ENCODE measurements at places on chromosomes 4 and X. TPM values are rescaled to one million over a fixed set of nuclear protein-coding genes. Genes with fewer than 3 reads are reported as not detected.

GRCh38 chr4:80012291-80012690 lies 60.7 kb downstream of the ANTXR2 start:
- no peak for DNase-seq

Gene GAGE12E
- not detected for total RNA-seq

DNA sequence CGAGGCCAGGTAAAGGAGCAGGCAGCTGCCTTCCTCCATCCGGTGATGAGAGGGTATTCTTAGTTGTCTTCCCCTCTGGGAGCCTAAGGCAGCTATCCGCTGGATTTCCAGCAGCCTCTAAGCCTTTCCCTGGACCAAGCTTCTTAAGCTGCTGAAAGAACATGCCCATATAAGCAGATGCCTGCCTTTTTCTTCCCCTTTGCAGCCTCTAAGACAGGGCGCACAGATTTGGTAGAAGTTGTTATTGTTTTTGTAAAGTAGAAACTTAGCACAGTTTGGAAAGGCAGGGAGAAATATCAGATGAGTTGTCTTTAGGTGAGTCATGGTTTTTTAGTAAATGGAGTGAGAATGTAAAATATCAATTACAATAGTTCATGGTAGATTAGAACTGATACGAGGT lies 210.8 kb downstream of the ARHGAP10 start:
- DNase-seq: no peak

Gene GRIA3
- total RNA-seq: not detected

- peak; percentile 48 for DNase-seq
These were observed 49.8 kb downstream of the DLG3 start for GRCh38 chrX:70494441-70494840.

Gene CTAG2
- total RNA-seq: not detected

DNA sequence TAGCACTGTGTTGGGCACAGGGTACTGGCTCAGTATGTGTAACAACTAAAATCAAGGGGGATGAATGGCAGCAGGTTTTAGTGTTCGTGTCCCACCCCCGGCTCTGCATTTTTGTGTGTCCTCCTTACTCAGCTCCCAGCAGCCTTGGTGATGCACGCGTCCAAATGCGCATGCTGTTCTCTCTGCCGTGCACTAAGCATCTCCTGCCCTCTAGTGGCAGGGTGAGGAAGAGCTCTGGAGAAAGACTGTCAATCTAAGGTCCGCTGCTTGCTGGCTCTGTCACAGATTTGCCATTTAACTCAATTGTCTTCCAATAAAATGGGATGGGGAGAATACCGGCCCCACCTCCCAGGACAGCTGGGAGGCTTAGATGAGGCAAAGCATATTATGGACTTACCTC lies 61.4 kb downstream of the WFS1 start:
- DNase-seq: peak; percentile 24

GRCh38 chr4:44558031-44558605 lies 93.3 kb downstream of the YIPF7 start:
- no peak for DNase-seq

GRCh38 chr4:37953620-37954293 lies 6.4 kb upstream of the PTTG2 start:
- DNase-seq: no peak

Gene PASD1
- not detected for total RNA-seq

DNA sequence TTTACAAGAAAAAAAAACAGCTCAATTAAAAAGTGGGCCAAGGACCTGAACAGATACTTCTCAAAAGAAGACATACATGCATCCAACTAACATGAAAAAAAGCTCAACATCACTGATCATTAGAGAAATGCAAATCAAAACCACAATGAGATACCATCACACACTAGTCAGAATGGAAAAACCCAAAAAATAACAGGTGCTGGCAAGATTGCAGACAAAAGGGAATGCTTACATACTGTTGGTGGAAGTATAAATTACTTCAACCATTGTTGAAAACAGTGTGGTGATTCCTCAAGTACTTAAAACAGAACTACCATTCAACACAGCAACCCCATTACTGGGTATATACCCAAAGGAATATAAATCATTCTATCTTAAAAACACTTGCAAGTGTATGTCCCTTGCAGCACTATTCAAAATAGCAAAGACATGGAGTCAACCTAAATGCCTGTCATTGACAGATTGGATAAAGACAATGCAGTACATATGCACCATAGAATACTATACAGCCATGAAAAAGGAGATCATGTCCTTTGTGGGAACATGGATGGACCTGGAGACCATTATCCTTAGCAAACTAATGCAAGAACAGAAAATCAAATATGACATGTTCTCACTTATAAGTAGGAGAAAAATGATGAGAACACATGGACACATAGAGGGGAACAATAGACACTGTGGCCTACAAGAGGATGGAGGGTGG lies 97.6 kb downstream of the RAB28 start:
- no peak for DNase-seq

GRCh38 chr4:182764642-182765041 lies 152.5 kb downstream of the DCTD start:
- DNase-seq: no peak

GRCh38 chrX:10548688-10549087 lies 71.7 kb downstream of the MID1 start:
- no peak for DNase-seq

Gene L1CAM
- total RNA-seq: 2.1 TPM

Gene NPY2R
- not detected for total RNA-seq

GRCh38 chr4:7616193-7616592 lies 181.5 kb upstream of the PSAPL1 start:
- DNase-seq: no peak

Gene CT45A1
- total RNA-seq: not detected

DNA sequence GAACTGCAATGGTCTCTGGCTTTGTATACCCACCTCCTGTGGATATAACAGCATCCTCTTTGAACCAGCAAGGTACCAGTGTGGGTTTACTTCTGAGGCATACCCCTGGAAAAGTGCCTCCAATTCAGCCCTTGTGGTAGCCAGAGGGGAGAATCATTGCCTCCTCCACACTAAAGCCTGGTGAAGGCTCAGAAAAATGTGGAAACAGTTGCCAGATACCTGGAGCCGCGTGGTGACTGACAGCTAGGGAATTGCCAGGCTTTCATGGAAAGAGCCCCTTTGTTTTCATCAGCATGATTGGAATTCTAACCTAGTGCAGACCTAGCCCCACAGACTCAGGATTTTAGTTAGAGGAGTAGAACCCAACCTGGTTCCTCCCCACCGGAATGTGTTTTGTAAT lies 168.6 kb upstream of the KLF3 start:
- no peak for DNase-seq

Gene HEPH
- total RNA-seq: not detected

DNA sequence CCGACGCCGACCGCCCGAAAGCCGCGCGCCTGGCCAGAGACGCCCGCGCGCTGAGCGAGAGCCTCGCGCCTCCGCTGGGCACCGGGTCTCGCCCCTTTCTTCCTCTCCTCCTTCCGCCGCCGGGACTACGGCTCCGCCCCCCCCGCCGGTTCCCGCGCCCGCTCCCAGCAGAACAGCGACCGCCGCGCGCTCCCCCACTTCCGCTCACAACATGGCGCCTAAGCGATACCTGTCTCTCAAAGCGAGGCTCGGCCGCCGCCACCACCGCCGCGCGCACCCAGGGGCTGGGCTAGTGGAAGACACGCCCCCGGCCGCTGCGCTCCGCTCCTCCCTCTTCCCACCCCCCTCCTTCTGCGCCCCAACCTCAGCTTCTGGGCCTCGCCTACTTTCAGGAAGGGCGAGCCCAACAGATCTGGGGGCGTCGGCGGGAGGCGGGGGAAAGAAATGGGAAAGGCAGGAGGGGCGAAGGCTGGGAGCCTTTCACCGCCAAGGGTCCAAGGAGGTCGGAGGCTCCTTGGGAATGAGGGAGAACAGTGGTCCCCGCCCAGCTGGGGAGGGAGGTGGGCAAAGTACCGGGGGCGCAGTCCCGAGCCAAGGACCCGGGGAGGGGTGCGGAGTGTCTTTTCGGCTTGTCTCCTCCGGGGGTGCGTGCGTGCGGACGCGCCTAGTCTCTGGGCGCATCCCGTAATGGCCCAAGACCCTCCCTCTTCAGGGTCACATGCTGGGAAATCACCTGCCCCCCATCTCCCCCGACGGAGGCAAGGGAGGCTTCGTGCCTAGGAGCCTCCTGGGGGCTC lies at the start of gene RPS6KA3:
TSS of gene RPS6KA3 (minus strand) at position 100 of the 797 bp plus-strand sequence. CDS start 277 bp downstream, outside the sequence.
- peak; percentile 90 for DNase-seq

Gene TRIM75
- not detected for total RNA-seq

- DNase-seq: no peak
These were observed 14.2 kb downstream of the VEGFC start for GRCh38 chr4:176778491-176778890.

DNA sequence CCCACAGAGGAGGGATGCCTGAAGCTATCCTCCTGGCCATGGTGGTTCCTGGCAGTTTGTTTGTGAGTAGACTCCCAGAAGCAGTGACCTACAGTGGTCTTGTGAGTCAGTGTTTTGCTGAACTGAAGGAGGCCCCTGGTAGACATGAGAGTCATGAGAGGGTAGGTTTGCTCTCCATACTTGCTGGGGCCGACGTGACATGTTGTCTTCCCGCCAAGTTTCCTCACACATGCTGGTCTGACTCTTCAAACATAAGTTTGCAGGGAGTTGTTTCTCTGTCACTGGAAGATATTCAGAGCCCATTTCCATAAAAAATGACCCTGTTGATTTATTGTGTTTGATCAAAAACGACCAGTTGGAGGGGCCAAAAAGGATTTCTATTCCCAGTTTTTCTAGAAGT lies 131.1 kb upstream of the SCML1 start:
- DNase-seq: no peak

Gene MYOZ2
- total RNA-seq: not detected

GRCh38 chr4:41360921-41361793 lies 104.4 kb downstream of the UCHL1 start:
- DNase-seq: no peak

GRCh38 chr4:39987485-39987884 lies 9.8 kb upstream of the PDS5A start:
- no peak for DNase-seq

- peak; percentile 22 for DNase-seq
These were observed 9.3 kb downstream of the DIPK2B start for GRCh38 chrX:45191383-45191782.

Gene CLIC2
- 5.0 TPM for total RNA-seq

Gene SULT1B1
- 4.5 TPM for total RNA-seq

DNA sequence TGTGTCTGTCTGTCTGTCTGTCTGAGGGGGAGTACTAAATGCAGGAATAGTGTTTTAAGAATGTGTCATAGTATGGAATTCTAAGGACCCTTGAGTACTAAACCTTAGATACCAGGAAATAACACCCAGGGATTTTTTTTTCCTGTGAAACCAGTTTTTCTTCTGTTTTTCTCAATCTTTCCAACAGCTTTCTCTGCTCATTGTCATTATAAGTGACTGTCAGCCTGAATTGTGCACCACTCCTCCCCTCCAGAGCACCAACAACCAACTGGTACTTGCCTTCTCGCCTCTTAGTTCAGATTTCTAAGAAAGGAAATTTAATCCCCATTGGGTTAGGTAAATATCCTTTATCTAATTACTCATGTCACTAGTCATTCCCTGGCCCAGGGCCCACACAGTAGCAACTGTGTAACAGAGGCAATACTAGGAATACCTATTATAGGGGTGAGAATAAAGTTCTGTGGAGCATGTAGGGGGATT lies 320.6 kb downstream of the ADGRL3 start:
- DNase-seq: no peak

- DNase-seq: no peak
These were observed 79.3 kb downstream of the REPS2 start for GRCh38 chrX:17025621-17026302.

DNA sequence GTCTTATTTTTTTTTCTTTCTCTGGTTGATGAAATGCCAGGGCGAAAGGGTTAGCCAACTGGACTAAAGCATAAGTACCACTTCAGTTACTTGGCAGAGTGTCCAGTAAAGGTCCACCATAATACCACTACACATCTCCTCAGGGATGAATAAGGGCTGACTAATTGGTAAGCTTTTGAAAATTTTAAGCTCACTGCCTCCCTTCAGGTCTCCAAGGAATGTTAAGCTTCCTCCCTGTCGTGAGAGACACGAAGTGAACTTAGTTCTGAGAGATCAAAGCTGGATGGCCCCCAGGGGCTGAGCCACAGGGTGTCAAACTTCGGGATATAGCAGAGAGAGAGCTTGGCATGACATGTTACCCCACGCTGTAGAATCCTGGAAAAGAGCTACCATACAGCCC lies 111.4 kb downstream of the VSIG4 start:
- DNase-seq: no peak

Gene MBNL3
- total RNA-seq: 18.6 TPM

DNA sequence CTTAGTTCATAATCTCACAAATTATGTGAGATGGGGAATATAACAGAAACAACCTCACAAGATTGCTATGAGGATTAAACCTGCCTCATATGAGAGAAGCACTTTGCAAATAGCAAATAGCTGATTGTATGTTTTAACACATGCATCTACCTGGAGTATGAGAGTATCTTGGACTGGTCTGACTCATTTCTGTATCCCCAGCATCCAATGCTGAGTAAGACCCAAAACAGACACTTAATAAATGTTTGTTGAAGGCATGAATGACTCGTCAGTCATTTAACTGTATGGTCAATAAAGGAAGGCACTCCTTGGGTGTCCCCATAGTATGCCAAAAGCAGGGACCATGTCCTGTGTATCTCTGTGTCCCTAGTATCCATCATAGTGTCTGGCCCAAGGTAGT lies 350.9 kb upstream of the F9 start:
- DNase-seq: no peak

Gene SSX2
- not detected for total RNA-seq
